ENCODE measurements at places on chromosomes 11 and 22.

GRCh38 chr11:19526119-19526518, 186.5 kb upstream of the NAV2 start:
- no peak for DNase-seq

- no peak for DNase-seq
Observed at GRCh38 chr22:42608823-42609361, 5.8 kb downstream of the POLDIP3 start.

- DNase-seq, result no peak
Observed at GRCh38 chr11:48049036-48049435, 68.7 kb downstream of the PTPRJ start.

DNA sequence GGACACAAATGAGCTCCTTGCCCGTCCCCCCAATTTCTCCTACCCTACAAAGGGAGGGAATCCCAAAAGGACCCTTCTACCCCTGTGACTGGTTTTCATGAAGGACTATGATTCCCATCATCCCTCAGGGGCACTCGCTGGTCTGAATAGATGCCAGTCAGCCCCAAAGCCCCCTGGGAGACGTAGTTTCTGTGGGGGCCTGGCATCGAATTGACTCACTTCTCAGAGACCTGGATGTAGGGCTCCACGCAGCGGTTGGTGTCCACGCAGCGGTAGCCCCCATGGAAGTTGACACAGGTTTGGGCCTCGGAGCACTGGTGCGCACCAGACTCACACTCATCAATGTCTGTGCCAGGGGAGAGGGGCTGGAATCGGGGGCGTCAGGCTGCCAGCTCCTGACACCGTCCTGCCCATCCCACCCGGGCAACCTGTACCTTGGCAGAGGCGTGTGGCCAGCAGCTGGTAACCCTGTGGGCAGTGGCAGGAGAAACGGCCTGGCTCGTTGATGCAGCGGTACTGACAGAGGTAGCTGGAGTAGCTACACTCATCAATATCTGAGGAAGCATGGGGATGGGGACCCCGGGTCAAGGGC, 4.4 kb downstream of the EFEMP2 start:
- no peak for DNase-seq

DNA sequence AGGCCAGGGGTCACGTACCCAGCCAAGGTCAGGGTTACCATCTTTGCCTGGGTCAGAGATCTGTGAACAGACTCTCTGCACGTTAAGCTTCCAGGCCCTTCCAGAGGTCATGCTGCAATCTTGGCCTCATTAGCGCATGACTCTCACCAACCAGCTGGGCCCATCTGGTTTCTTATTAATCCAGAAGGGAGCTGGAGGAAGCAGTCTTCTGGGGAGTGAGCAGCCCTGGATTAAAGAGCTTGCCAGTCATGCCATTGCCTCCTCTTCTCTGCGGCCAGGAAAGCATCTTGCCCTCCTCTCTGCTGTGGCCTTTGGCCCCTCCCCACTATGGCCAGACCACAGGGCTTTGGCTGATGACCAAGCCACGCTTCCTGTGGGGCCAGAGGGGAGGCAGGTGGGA, 57.4 kb downstream of the CHST1 start:
- no peak for DNase-seq

GRCh38 chr11:91248199-91248807, 976.3 kb upstream of the FAT3 start:
- no peak for DNase-seq

- DNase-seq, result no peak
Observed at GRCh38 chr11:26762089-26762488, 40.2 kb upstream of the SLC5A12 start.

DNA sequence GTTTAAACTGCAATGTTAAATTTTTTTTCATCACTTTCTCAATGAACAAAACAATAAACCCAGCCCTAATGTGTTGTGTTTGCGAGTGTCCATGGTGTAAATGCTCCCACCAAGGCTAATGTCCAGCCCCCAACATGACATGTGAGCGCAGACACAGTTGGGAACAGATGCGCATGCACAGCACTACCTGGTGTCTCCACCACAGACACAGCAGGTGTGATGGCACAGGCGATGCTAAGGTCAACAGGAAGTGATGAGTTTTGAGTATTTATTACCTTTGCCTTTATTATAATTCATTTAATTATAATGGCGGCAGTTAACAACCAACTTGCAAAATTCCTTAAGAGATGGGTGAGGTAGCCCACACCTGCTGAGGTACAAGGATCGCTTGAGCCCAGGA, 42.9 kb downstream of the MICAL3 start:
- no peak for DNase-seq

Data from activated CD8-positive, alpha-beta memory T cell treated with anti-CD3 and anti-CD28 coated beads for 1 hour (primary cell).